ENCODE measurements at places on chromosomes 3 and 15.

DNA sequence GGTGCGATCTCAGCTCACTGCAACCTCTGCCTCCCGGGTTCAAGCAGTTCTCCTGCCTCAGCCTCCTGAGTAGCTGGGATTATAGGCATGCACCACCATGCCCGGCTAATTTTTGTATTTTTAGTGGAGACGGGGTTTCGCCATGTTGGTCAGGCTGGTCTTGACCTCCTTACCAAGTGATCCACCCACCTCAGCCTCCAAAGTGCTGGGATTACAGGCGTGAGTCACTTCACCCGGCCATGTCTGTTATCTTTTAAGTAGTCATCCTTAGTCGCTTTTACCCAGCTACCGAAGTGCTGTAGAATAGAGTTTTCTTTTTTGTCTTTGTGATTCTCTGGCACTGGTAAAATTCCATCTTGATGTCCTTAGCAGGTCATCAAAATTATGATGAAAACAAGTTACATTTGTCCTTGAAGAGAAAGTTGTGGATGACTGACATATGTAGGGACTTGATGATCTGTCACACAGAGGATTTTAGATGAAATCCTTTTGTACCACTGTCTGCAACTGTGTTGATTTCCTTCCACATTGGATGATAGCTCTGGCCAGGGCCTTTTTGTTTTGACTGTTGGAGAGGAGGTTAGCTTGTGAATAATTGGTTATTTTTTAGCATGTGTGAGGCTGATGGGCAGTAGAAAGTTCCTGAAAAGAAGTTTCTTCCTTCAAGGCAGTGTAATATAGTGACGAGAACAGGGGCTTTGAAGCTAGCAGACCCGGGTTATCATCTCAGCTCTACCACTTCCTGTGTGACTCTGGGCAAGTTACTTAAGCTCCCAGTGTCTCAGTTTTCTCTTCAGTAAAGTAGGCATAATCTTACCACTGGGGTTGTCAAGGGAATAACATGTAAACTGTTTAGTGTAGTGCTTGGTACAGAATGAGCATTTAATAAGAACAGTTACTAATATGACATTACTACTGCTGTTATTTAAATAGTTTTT is 18.8 kb downstream of the ATG7 start:
- no peak for DNase-seq

DNA sequence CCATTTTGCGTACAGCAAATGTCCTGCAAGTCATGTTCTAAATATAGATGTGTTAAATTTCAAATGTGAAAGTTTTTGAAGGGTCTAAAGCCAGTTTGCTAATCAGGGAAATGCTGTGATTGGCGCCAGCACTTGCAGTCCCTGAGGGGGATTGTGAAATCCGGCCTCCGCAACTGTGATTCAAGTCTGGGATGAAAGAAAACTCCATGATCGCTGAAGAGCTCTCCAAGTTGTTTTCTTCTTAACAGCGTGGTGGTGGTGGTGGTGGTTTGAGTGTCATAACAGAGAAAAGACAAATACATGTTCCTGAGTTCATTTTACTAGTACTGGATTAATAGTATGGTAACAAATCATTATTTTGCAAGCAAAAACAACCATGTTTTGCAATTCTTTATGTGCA is 51.8 kb downstream of the MITF start:
- peak; percentile 56 for DNase-seq

- DNase-seq = no peak
Measured at GRCh38 chr3:34864011-34864410, 775.3 kb upstream of the ARPP21 start.

DNA sequence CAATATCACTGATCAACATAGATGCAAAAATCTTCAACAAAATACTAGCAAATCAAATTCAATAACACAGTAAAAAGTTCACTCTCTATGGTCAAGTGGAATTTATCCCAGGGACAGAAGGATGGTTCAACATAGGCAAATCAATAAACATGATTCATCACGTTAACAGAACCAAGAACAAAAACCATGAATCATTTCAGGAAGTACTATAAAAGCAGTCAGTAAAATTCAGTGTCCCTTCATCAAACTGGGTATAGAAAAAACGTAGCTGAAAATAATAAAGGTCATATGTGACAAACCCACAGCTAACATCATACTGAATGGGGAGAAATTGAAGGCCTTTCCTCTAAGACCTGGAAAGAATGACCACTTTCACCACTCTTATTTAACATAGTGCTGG is 172.1 kb downstream of the POLR2M start:
- DNase-seq = no peak

DNA sequence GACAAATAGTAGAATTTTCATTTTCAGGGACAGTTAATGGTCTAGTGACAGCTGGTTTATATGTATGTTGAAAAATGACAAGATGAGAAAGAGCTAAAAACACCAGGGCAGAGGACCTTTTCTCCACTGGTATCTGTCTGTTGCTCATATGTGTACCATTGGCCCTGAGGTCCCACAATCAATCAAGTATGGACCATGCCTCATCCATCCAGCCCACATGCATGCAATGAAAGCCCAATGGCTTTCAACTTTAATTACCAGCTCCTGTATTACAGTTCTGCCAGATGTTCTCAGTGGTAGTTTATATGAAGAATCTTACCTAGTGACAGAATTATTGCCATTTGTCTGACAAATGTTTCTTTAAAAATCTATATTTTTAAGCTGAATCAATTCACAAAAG is 234.1 kb downstream of the ZMAT3 start:
- no peak for DNase-seq

- DNase-seq = no peak
Measured at GRCh38 chr15:90586948-90587347, 57.2 kb downstream of the CRTC3 start.

GRCh38 chr3:171379281-171379680 is 80.9 kb downstream of the TNIK start:
- DNase-seq = no peak

- no peak for DNase-seq
Measured at GRCh38 chr3:184741798-184742675, 30.2 kb upstream of the MAGEF1 start.

GRCh38 chr15:43370310-43370974 is 401 bp downstream of the ZSCAN29 start:
- no peak for DNase-seq

DNA sequence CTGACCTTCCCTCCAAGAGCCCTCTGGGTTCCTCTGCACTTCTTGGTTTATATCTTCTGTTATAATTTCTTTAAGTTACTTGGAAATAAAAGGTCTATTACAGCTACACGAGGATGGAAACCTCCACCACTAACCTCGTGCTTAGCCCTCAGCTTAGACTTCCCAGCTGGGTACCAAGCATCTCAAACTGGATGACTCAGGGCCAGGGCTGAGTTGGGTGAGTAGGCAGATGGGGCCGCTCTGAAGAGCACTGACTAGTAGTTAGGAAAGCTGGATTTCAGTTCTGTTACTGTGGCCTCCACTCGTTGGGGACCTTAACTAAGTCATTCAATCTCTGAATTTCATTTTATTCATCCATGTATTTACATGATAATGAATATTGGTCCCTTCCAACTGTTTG is 1036.6 kb downstream of the IGSF11 start:
- DNase-seq = no peak

DNA sequence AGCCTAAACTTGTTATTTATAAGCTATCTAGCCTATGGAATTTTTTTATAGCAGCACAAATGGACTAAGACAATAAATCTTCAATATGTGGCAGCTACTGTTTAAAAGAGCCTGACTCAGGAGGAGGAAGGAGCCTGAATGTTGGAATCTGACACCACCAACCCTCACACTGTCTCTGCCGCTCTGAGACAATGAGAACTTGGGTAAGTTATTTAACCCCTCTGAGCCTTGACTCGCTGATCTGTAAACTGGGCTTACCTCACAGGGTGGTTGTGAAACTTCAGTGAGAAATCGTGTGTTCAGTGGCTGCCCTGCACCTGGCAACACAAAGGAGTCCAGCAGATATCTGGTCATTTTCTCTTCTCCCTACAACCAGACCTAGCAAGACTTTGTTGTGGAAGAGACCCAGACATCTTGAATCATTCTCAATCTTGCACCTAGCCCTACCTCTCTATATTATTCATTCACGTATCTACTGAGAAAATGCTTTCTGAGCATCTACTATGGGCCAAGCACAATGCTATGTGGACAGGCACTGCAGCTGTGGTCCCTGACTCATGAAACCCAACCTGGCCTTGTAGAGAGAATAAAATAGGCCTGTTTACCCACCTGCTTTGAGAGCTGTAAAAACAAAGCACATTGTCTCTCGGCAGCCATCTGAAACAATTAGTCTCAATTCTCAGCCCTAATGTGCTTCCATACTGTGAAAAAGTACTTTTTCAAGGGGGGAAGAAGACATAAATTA is 81.9 kb upstream of the SLC25A36 start:
- DNase-seq = no peak

DNA sequence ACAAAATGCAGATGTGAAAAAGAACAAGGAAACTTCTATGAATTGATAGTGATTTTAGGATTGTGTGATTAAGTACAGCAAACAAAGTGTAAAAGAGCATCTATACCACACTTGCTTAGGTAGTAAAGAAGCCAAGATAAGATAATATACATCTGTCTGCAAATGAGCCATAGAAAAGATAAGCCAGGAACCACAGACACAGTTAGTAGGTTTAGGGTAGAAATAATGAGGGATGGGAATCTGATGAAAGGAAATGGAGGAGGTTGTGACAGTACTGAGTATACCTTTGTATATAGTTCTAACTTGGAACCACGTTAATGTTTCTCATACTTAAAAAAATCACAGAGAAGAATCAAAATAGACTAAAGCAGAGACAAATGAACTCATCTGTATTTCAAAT is 54.0 kb downstream of the TCF12 start:
- DNase-seq = no peak

DNA sequence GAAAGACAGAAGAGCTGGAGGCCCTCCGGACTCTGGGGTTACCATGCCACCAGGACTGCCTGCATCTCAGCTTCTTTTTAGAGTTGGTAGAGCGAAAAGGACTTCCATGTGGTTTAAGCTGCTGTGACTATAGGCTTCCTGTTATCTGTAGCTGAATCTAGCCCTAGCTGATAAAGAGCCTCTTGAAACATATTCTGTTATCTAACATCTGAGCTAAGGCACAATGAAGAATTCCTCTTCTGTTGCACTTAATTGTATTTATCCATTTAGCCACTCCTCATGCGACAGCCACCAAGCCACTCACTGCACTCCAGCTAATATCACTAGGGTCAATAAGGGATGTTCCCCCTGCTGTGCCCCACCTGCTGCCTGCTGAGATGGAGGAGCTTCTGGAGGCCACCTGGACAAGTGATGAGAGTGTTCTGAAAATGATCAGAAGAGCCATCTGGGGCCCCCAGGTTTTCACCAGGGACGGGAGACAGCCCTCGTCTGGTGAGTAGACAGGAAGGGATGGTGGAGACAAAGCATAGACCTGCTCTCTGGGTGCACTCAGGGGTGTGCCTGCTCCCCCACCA is 94.6 kb upstream of the PLXNA1 start:
- no peak for DNase-seq

DNA sequence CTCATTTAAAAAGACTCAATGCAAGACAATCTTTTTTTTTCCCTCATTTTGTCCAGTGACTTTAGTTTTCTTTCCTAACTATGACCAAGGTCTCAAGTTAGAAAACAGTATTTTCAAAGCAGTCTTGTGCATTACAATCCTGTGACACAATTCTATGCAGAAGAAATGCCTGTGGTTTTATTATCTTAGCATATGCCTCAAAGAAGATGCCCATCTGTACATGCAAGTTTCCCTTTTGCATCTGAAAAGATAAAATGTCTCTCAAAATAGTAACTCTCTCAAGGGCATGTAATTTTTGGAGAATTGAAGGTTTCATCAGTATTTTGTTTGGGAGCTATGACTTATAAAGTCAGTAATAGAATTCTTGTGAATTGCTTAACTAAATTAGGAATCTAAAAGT is 292.0 kb upstream of the SUCLG2 start:
- no peak for DNase-seq

DNA sequence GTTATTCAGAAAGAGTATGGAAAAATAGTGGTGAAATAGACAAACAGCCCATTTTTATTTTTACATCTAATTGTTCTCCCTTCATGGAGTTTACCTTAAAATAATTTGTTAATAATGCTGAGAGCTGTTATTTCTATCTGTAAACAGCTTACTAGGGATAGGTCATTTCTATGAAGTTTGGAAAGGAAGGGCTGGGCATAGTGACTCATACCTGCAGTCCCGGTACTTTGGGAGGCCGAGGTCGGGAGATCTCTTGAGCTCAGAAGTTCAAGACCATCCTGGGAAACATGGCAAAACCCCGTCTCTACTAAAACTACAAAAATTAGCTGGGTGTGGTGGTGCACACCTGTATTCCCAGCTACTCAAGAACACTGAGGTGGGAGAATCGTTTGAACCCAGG is 624.3 kb upstream of the LMCD1 start:
- no peak for DNase-seq

- DNase-seq = no peak
Measured at GRCh38 chr15:70752193-70752635, 11.1 kb downstream of the UACA start.
